CD4-positive, alpha-beta T cell treated with Interleukin-1 beta for 1 hour (primary cell): ENCODE measurements at places on chromosomes 16 and 17.

- no peak for DNase-seq
Observed at GRCh38 chr16:56362706-56363105, 62.6 kb downstream of the AMFR start.

GRCh38 chr17:19630661-19631060 lies 17.9 kb upstream of the ALDH3A2 start:
- no peak for DNase-seq

- DNase-seq, result no peak
Observed at GRCh38 chr16:75570396-75571065, 4.4 kb downstream of the GABARAPL2 start.

DNA sequence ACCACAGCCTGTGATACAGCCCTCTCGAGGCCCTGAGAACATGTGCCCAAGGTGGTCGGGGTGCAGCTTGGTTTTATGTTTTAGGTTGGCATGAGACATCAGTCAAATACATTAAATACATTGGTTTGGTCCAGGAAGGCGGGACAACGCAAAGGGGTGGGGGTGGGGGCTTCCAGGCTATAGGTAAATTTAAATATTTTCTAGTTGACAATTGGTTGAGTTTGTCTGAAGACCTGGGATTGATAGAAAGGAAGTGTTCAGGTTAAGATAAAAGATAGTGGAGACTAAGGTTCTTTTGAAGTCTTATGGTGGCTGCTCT lies 1.2 kb upstream of the ZKSCAN2 start:
- no peak for DNase-seq

DNA sequence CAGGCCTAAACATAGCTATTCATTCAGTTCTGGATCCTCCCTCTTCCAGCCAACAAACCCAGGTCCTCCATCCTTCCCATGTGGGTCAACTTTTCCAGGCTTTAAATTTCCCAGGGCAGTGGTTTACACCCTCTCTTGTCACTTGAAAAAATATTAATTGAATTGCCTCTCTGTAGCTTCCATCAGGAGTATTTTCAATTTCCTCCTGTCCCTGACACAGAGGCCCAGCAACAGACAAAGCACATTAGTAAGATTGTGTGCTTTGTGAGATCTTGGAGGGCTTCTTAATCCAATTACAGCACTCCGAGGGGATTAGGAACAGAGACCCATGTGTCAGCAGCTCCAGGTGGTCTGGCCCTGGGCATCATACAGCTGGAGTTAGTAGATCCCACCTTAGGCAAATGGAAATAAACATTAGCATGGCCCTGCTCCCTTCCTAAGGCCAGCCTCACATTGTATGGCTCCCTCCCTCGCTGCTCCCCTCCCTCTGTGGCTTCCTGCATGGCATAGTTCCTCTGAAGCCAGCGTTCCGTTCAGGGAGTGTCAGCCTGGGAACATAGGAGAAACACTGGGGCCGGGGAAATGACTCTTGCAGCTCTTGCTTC lies 132.7 kb upstream of the HSBP1 start:
- no peak for DNase-seq

DNA sequence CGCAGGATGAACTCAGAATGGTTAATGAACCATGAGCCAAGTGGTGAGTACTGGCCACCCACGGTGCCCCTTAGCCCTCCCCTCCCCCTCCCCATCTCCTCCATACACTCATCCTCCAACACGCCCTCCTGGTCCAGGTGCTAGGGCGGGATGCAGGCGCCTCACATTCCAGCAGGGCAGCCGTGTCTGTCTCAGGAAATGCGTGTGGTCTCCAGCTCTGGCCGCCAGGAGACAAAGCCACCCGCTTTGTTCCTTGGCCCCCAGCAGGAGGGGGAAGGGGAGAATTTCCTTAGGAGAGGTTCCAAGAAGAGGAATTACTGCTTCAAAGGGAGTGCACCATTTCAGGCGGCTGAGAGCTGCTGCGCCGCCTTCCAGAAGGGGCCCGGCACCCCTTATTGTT lies 29.7 kb upstream of the RMI2 start:
- DNase-seq, result no peak

DNA sequence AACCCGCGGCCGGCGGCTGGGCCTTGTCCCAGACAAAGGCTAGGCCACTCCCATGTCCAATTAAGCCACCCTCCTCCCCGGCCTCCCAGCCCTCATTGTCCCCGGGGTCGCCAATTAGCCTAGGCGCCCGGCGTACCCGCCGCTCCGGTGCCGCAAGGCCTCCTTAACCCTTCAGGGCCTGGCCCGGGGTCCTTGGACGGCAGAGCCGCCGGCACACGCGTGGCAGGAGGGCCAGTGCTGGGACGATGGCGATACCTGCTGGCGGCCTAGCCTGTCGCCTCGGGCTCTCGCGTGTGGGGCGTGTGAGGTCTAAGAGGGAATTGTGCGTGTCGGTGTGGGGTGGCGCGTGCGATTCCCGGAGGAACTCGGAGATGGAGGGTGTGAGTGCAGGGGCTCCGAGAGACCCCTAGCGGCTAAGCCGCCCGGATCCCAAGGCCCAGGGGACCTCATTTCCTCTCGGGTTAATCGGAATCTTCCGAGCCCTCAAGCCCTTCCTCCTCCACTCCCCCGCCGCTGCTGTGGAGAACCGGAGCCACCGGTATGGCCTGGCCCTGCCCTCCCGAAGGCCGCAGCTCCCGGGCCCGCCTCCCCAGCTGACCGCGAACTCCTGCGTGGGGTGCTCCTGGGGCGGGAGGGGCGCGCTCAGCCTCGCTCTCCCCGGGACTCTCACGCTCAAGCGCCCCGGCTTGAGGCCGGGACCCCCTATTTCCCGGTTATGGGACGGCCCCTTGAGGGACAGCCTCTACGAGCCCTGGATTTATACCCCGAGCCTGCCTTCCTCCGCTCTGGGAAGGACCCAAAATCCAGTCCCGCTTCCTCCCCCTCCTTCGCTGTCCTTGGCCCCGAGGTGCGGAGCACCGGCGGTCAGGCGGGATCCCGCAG lies 11.9 kb downstream of the TBX2 start:
- DNase-seq, result no peak
